ENCODE measurements at places on chromosomes 3 and 15.

DNA sequence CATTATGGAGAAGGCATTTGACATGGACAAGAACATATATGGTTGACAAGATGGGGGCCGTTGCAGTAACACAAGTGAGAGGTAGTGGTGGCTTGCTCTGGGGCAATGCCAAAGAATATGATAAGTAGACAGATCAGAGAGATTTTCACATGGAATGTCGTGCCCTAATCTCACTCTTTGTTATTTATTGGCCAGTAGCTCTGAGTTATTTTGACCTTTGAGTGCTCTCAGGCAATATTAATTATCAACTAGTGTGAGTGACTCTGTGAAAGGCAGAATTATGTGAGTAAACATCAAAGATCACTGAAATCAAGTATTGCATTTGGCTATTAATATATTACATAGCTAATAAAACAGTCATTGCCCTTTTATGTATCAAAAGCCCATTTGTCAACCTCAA is 164.9 kb upstream of the ADAMTS9 start:
- no peak for DNase-seq

- DNase-seq: no peak
Measured at GRCh38 chr15:64046421-64047153, at the start of gene DAPK2. DAPK2 (minus strand) TSS chr15:64046485; CDS start chr15:64040261, 6,224 bp downstream.

DNA sequence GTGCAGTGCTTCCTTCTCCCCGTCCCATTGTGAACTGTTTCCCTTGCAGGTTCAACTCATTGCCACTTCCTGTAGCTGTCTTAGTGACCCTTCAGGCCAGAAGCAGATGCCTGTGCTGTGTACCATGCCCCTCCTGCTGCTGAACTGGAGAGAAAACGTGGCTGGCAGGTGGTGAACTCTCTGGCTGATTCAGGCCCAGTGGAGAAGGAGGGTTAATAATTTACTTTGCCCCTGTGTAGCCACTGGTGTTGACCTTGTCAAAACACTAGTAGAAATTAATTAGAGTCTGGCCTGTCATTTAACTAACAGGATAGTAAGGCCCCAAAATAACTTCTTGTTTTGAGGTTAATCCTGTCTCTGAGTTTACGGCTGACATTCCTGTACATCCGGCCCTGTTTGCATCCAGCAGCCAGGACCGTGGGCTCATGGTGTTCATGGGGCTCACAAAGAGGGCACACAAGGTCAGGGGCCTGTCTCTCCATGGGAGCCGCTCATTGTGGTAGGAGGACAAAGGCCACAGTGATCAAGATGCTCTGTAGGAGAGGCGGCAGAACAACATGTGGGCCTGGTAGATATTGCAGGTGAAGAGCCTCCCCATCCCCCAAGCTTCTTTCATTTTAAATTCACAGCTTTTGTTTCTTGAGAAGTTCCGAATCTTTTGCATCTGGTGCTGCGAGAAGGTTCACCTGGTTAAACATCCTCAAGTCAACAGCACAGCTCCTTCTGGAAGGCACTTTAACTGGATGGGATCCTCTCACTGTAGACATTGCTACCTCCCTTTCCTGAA is 101.6 kb downstream of the CGNL1 start:
- no peak for DNase-seq

DNA sequence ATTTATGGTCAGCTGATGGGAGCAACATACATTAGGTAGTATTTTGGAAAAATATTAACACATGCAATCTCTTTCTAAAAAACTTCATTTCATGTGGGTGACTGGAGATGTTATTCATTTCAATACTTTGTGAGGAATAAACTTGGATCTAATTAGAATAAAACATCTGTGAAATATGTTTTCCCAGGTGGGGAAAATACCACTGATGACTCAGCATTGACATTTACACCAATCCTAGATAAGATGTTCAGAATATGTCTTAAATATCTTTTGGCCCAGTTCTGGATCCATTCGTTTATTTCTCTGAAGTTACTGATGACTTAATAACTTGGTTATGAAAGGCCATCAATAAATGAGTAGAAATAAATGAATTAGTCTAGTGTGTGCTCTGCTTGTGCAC is 247.6 kb downstream of the CHST2 start:
- no peak for DNase-seq

- no peak for DNase-seq
Measured at GRCh38 chr3:167691366-167691765, 37.6 kb upstream of the WDR49 start.

GRCh38 chr3:42228796-42229195 is 37.2 kb downstream of the CCK start:
- DNase-seq: no peak

GRCh38 chr15:37072181-37072580 is 28.2 kb downstream of the MEIS2 start:
- no peak for DNase-seq

- DNase-seq: no peak
Measured at GRCh38 chr3:197352382-197352781, 54.0 kb upstream of the DLG1 start.

DNA sequence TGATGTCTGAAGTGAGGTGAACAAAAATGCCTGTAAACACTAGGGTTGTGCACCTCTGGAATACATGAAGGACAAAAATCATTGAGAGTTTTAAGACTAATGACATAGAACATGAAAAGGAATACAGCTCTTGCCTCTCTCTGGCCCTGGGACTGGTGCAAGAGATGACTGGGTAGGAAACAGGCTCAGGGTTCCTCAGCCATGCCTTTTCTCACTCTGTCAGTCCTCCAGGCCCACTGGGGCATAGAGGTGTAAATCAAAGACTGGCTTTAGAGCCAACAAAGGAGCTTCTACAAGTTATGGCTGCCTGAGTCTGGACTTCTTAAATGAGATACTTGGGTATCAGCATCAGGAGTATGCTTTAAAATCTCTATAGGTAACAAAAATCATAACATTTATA is 554.7 kb upstream of the KCNMB2 start:
- DNase-seq: no peak

- no peak for DNase-seq
Measured at GRCh38 chr3:54408328-54408727, 286.0 kb downstream of the CACNA2D3 start.

DNA sequence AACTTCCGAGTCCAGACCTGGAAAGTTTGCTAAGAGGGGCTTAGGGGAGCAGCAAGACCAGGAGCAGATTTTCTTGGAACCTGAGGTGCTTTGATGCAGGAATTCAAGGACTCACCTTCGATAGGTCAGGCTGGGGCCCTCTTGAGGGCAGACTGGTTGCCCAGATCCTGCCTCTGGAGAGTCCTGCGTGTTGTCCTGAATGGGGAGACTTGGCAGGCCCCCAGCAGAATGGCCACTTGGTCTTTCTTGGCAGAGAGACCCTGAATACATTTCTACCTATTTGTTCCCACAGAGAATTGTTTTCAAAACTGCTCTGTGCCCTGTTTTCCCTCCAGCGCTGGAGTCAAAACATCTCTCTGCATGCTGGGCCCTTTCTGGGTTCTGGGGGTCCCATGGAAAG is 4.2 kb downstream of the KLF13 start:
- DNase-seq: no peak

- DNase-seq: no peak
Measured at GRCh38 chr3:138877226-138877625, 42.5 kb upstream of the PIK3CB start.

GRCh38 chr3:125675791-125676190 is 80.5 kb upstream of the OSBPL11 start:
- DNase-seq: no peak

DNA sequence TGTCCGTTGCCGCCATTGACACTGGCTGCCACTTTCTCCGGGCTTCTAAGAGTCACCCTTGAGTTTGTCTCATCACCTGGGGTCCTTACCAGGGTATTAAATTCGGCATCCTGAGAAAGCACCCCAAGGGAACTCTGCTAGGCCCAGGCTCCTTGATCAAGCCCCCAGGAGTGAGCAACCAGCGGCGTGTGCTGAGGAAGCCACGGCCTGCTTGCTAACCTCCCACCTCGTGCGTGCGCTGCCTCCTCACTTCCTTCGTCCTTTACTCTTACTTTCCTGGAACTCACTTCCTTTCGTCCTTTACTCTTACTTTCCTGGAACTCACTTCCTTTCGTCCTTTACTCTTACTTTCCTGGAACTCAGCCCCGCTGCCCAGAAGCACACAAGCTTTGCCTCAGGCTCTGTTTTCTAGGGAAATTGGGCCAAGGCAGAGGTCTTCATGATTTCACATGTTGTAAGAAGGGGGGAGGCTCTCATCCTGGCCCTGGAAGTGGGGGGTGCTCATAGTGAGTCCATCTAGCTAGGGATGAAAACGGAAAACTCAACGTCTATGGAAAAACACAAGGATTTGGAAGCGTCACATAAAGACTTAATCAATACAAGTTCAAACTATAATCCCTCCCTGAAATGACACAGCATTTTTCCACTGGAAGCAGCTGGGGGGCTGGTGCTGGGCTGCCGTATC is 36.7 kb upstream of the BDH1 start:
- no peak for DNase-seq

DNA sequence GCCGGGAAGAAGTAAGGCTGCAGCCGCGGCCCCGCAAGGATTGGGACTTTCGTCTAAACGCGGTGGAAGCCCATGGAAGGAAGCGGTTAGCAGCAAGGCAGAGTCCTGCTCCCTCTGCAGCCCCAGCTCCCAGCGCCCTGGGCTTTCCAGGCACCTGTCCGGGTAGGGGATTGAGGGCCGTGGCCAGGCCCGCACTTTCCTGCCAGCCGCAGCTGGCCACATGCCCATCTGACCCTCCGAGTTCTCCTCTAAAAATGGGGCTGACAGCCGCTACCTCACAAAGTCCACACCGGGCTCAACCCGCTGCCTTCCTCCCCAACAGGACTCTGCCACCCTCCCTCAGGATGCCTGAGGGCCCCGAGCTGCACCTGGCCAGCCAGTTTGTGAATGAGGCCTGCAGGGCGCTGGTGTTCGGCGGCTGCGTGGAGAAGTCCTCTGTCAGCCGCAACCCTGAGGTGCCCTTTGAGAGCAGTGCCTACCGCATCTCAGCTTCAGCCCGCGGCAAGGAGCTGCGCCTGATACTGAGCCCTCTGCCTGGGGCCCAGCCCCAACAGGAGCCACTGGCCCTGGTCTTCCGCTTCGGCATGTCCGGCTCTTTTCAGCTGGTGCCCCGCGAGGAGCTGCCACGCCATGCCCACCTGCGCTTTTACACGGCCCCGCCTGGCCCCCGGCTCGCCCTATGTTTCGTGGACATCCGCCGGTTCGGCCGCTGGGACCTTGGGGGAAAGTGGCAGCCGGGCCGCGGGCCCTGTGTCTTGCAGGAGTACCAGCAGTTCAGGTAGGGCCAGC is 1.9 kb downstream of the NEIL1 start:
- no peak for DNase-seq

Data from omental fat pad (tissue), 4 donors.